NCI-H510A (cell line): ENCODE measurements at places on chromosomes 16 and 17.

DNA sequence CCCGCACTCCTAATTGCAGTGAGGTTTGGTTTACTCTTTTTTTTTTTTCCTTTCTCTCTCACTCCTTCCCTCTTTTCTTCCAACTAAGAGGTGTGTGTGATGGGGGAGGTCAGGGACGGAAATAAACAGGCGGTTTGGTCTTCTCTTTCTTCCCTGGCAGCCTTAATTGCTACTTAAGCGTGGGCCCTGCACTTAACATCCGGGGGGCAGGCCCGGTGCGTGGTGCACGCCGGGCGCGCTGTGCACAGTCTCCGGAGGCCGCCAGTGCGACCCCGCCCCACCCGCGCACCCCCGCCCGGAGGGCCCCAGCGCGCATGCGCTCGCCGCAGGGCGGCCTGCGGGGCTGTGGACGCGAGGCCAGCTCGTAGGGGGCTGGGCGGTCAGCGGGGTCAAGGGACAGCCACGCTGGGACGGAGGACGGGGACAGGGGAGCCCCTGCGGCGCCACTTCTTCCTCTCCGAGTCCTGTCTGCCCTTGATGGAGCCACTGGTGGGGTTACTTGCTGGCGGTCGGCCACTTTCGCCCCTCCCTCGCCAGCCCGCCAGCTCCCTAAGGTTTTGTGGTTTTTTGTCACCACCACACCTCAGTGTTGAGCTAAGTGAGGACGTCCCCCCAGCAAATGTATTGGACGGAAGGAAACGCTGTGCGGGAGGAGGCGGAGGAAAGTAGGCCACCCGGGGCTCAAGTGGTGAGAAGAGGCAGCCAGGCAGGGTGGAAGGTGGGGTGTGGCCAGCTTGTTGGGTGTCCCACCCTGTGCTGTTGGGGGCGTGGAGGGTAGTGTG is 120.9 kb downstream of the MRM1 start:
- peak; percentile 86 for DNase-seq

- no peak for DNase-seq
Observed at GRCh38 chr17:58575511-58575910, 61.1 kb upstream of the MTMR4 start.

DNA sequence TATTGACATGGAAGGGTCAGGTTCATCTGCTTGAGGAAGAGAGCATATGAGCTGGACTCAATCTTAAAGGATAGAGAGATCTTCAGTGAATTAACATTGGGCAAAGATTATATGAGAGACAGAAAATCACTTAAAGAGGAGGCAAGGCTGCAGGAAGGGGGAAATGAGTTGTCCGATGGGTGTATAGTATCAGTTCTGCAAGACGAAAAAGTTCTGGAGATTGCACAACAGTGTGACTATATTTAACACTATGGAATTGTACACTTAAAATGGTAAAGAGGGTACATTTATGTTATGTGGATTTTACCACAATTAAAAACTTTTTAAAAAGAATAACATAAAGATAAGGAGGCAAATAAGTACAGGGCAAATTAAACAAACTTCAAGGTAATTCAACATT is 80.7 kb downstream of the HELZ start:
- no peak for DNase-seq

GRCh38 chr16:2425008-2425518 is 4.2 kb upstream of the CCNF start:
- no peak for DNase-seq

GRCh38 chr17:28843816-28844148 is 1.2 kb upstream of the FAM222B start:
- DNase-seq: no peak

DNA sequence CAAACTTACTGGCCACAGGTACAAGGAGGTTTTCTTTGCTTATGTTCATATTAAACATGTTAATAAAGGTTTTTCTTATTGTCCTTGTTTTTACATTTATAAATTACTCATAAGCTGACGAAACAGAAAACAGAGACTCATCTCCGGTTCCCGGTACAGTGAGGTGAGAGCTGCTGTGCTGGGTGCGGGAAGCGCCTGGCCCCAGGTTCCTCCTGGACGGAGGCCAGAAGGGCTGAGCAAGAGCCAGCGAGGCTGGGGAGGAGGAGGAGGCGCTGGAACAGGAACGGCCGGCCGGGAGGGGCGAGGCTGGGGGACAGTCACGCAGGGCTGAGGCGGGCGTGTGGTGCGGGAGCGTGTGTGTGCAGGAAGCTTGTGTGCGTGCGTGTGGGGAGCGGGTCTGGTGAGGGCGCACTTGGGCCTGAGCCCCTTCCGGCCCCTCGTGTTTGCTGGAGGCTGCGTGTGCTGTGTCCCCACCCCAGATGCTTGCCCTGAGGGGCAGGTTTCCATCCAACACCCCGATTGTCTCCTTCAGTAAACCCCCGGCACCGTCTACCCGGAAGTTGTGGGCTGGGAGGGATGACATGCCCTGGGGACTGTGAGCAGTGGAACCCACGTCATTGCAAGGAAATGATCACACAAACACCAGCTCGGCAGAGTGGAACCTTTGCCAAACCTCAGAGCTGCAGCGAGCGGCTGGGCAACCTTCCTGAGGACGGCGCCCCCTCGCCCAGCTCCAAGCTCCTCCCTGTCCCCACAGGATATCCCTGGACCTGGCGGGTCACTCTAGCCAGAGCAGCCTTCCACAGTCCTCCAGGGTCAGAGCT is 19.5 kb downstream of the CD7 start:
- peak; percentile 39 for DNase-seq

DNA sequence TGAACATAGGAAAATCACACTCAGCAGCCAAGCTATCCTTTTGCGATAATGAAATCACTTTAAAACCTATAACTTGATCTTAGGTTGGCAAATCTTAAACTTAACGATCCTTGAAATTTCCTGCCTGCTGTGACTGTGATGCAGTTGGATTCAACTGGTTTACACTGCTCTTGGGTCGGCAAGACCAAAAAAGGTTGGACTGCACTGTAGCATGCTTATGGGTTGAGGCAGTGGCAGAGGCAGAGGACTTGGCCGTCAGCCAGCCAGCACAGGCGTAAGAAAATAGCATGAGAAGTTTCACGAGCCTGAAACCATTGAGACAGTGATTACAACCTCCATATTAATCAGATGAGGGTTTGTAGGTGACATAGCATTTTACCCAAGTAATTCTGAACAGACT is 21.4 kb downstream of the WSB1 start:
- DNase-seq: peak; percentile 54

GRCh38 chr17:40122136-40122998 is 596 bp downstream of the MSL1 start:
- DNase-seq: peak; percentile 49

DNA sequence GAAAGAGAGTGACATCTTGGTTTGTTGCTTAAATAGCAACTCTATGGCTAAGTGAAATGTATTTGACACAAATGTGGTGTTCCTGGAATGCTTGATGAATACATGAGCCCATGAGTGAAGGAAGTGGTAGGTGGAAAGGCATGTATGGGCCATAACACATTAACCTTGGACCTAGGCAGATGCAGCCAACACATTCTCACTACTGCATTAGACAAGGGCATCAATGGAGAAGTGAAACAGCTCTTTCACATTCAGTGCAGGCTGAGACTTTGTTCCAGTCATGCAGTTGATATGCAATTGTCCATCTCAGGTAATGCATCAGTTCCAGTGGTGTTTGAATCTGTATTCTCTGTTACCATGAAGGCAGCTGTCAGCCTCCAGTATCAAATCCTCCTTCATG is 133.6 kb downstream of the HS3ST3B1 start:
- DNase-seq: no peak

GRCh38 chr17:76974721-76975120 is 106.5 kb downstream of the MGAT5B start:
- no peak for DNase-seq

- no peak for DNase-seq
Observed at GRCh38 chr17:37065486-37066321, 117.0 kb downstream of the AATF start.

GRCh38 chr16:77443357-77444146 is 8.7 kb upstream of the ADAMTS18 start:
- DNase-seq: no peak

- DNase-seq: no peak
Observed at GRCh38 chr16:84605339-84605848, 12.5 kb downstream of the COTL1 start.

DNA sequence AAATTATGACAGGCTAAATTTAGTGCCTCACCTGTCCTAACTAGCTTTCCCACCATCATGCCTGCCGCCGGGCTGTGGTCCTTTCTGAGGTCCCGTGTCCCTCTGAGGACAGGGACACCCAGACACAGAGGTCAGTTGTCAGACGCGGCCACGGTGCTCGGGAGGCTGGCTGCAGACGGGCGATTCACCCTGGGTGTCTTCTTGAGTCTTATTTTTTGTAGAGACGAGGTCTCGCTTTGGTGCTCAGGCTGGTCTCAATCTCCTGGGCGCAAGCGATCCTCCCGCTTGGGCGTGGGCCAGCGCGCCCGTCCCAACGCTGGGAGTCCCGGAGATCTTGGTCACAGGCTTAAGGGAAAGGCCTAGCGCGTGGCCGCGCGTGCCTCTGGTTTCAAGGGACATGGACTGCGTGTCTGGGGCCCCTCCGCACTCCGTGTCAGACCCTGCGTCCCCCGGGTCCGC is 797 bp upstream of the RAB11FIP3 start:
- no peak for DNase-seq

DNA sequence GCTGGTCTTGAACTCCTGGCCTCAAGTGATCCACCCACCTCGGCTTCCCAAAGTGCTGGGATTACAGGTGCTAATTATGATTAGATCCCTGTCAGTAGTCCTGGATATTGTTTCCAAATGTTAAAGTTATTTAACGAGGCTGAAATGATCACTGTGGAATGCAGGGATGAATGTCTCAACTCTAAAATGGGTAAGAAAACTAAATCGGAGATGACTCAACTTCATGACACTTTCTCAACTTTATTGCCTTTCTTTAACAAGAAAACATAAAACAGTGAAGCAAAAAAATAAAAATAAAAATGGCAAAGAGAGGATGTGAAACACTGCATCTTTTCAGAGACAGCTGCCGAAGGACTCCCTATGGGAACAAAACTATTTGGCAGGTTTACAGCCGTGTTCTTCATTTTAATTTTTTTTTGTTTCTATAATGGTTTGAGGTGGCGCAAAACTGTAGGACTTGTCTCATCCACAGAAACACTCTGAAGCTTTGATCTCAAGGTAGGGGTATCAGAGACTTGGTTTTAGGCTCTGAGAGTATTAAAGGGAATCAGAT is 382.0 kb downstream of the GRIN2A start:
- no peak for DNase-seq

DNA sequence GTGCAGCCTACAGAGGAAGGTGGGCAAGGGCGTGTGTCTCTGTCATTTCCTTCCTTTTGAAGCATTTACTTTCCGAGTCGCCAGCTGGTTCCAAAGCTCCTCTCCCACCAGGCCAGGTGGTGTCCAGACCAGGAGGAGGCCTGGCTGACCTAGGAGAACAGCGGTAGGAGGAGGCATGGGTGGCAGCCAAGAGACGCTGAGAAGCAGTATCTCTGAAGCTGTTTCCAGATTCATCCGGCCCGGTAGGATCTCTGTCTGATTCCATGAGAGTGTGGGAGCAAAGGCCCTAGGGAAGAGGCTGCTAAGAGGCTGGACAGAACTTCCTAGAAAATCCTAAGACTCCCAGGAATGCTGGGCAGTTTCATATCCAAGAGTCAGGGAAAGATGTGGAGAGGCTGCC is 20.3 kb downstream of the MEOX1 start:
- no peak for DNase-seq

DNA sequence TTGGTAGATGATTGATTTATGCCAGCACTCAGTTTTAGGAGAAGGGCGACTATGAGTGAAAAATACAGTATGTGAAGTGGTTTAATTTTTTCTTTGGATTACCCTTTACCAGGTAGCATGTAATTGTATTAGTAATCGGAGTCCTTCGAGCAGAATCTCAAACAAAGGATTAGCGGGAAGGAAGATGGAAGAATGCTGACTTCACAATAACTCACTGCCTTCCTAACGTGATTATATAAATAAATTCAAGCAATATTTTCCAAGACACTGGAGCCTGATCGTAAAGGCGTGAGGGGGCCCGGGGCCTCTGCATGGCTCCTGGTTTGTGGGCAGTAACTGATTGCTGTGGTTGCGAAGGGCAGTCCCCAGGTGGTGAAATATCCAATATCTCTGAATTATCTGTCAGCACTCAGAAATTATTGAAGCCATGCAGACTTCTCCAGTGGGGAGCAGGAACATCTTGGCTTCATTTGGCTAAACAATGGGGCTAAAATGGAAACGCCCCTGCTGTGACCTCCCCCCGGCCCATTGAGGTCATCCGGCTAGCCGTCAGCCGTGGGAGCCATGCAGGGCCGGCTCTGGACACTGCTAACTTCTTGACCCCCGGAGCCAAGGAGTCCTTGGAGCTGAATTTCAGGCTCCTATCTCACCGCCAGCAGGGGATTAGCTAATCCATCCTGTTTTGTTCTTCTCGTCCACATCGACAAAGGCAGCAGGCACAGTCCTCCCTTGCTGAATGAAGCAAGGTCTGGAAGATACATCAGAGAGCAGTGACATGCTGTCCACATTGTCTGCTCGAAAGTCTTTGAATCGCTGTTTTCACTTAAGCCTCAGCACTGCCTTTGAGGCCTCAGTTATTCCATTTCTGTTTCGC is 295.9 kb upstream of the N4BP1 start:
- DNase-seq: no peak

GRCh38 chr17:68325961-68326360 is 34.7 kb downstream of the ARSG start:
- DNase-seq: no peak

DNA sequence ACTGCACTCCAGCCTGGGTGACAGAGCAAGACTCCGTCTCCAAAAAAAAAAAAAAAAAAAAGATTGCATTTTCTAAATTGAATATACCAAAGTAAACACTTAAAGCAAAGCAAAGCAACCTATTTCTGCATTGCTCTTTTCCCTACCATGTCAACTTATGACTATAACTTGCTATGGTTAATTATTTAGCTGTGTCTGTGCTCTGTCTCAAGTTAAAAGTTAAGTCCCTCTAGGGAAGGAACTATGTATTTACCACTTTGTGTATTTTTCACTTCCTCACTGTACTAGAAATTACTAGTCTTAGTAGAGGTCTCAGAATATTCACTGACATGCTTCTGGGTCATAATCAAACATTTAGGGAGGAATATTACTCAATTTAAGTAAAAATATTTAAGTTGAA is 711.7 kb upstream of the SOX9 start:
- DNase-seq: no peak

- no peak for DNase-seq
Observed at GRCh38 chr16:73949574-73950320, 346.9 kb upstream of the PSMD7 start.

DNA sequence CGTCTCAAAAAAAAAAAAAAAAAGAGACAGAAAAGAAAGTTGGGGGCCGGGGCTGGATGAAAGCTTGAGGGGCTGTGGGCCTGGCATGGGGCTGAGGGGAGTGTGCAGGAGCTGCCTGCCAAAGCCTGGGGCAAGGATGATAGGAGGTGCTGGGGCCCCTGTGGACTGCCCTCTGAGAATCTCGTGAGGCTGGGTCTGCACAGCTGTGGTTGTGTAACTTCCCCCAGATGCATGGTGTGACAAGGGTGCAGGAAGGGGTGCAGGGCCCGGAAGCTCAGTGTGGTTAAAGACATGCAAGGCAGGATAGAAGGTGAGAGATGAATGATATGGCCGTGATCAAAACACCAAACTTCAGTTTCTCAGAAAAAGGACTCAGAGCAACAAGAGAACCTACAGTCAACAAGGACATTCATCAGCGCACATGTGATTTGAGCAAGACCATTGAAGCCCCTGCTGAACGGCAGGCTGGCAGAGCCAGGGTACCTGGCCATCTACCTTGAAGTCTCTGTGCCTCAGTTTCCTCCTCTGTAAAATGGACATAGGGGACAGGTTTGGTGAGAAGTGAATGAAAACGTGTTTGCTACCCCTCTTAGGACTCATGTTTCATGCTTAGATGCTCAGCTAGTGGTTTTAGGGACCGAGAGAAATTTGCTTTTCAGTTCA is 9.6 kb downstream of the IL32 start:
- DNase-seq: no peak
